Neural crest cell (in vitro differentiated cells): ENCODE measurements at places on chromosomes 1 and 21. TPM values are rescaled to one million over a fixed set of nuclear protein-coding genes. Genes with fewer than 3 reads are reported as not detected.

The LORICRIN gene
- not detected in 2 replicates for total RNA-seq

The COL6A1 gene
- 118 and 120 TPM in 2 replicates for total RNA-seq

The S100A5 gene
- total RNA-seq, result not detected in 2 replicates

The SPATA21 gene
- not detected in 2 replicates for total RNA-seq

The HJV gene
- not detected in 2 replicates for total RNA-seq

The NUP210L gene
- 0.05 TPM in 1 of 2 replicates, not detected in the other for total RNA-seq

The HTR1D gene
- not detected in 2 replicates for total RNA-seq

The TMOD4 gene
- total RNA-seq, result 1.6 and 2.7 TPM in 2 replicates

The GIPC2 gene
- total RNA-seq, result not detected in 2 replicates

DNA sequence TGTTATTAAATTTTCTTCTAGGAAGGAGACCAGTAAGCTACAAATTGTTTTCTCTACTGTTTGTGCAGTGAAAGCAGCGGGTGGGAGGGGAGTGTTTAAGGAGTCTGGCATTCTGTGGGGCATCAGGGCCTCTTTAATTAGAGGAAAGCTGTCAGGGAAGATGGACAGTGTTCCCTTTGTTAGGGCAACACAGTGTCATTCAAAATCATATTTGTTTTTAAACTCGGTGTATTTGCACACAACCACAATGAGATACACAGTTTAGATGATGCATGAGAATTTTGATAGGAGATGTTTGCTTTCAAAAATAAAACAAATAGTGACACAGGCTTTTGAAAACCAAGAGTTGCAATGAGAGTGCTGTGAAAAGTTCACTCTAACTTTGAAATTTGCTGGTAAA is 15.1 kb upstream of the ST6GALNAC3 start:
- DNase-seq, result no peak

GRCh38 chr1:164576291-164577271 is 17.6 kb downstream of the PBX1 start:
- peak; percentile 11 for DNase-seq

DNA sequence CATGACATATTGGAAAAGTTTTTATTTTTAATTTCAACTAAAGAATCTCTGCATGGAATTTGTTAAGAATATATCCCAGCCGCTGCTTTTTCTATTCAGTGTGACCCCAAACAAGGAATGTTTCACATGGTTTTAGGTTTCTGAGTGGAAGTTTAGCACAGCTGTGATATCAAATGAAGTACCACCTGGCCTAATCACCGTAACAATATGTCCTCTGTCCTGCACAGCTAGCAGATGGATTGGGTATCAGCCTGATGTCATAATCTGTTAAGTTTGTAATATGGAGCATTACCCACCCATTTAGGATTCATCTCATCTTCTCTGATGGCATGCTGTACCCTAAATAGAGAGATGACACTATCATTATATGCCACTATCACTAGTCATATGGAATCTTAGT is 963.7 kb upstream of the ADGRL2 start:
- DNase-seq, result no peak

DNA sequence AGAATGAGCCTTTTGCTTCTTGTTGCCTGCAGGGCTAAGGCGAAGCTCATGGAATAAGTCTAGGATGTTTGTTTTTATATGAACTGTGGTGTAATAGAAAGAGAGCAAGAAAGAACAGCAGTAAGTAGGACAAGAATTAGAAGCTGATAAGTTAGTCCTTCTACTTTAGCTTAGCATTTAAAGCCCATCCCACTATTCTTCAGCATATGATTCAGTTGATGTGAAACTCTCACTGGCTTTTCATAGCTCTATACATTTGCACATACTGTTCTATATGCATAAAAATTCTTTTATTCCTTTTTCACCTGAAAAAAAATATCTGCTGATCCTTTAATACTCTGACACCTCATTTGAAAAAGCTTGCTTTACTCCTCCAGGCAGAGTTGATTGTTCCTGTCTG is 712.0 kb downstream of the USP25 start:
- DNase-seq, result no peak

- DNase-seq, result no peak
Measured at GRCh38 chr1:46192171-46192570, 6.1 kb downstream of the POMGNT1 start.

DNA sequence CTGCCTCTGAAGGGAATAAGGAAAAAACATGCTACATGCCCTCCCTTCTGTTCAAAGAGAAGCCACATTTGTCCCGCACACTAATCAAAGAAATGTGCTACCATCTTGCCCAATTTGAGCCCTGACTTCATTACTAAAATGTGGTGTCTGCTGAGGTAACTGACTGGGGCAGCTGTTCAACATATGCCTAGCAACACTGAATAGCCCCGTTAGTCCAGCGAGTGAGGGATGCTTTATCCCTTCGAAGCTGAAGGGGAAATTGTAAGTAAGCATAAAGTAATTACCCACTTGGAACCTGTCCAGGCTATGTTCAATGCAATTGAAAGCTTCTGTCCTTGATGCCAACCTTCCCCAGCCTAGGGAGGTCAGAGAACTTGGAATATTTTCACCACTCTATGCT is 310.6 kb downstream of the SEC16B start:
- no peak for DNase-seq

- no peak for DNase-seq
Measured at GRCh38 chr1:35361638-35362037, 93.1 kb downstream of the ZMYM4 start.

GRCh38 chr1:81470275-81470674 is 330.5 kb upstream of the ADGRL2 start:
- no peak for DNase-seq

DNA sequence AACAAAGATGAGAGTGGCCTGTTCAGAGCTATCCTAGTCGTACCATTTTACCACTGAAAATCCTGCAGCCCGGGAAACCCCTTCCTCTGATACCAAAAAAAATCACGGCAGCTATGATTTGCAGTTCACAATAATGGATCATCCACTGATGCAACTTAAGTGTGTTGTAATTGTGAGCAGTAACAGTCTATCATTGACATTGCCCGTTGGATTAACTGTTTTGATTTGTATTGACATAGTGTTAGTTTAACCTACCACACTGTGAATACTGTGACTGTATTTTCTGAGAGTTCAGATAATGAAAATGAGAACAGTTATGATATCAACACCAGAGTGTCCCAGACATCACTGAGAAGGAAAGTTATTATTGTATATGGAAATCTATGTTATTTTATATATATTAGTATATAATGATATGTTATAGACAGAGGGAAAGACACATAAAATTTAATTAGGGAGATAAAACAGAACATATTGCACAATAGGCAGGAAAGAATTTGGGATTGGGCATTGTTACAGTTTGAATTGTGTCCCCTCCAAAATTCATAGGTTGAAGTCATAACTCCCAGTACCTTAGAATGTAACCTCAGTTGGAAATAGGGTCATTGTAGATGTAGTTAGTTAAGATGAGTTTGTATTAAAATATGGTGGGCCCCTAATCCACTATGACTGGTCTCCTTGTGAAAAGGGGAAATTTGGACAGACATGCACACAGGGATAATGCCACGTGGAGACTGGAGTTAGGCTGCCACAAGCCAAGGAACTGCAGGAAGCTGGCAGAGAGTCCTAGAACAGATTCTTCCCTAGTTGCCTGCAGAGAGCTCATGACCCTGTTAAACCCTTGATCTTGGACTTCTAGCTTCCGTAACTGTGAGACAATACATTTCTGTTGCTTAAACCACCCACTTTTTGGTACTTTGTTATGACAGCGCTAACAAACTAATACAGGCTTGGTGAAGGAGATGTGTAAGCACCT is 54.4 kb downstream of the TLCD4 start:
- no peak for DNase-seq

DNA sequence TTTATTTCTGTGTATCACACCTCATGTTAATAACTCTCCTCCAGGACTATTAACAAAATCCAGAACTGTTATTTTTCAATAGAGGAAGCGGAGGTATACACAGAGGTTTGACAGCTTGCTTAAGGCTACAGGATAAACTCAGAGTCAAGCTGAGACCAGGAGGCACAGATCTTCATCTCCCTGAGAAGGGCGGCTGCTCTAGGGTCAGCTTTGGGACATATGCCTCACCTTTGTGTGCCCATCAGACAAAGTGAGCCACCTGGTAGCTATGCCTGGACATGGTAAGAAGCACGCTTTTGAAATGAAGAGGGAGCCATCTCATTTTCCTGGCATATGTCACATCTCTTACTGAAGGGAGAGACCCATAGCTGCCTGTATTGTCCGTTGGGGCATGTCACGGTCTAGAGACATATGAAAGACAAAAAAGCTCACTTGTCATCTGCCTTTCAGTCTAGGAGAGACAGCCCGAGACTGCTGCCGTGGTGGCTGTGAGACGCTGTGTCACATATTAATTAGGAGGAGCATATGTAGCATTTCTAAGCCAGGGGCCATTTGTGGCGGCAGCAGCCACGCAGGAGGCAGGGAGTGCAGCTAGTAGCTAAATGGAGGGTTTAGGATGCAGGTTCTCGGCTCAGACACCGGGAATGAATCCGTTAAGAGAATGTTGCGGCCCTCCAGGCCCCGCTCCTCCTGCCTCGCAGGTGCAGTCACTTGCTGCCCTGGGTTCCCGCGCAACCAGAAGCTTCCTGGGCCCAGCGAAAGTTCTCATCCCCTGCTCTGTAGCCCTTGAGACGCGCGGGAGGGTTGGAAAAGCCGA is 161.3 kb upstream of the C1orf21 start:
- no peak for DNase-seq

GRCh38 chr1:183163316-183163715 is 22.7 kb upstream of the LAMC2 start:
- DNase-seq, result no peak

DNA sequence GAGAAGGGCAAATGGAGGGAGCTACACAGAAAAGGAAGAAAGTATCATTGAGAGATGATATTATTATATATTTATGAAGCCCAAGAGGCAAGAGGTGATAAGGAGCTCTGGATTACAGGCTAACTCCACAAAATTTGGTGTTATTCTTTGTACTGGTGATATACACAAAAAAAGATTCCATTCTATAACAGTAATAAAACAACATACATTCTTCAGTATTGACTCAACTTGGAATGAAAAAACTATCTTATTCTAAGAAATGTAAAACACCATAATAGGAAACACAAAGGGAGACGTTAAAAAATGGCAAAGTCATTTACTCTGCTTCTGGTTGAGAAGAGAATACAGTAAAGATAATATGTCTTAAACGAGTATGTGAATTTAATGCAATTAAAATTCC is 99.4 kb downstream of the TEX35 start:
- no peak for DNase-seq

- no peak for DNase-seq
Measured at GRCh38 chr21:31064803-31065202, 26.5 kb upstream of the KRTAP19-8 start.

GRCh38 chr1:211089536-211089935 is 44.4 kb downstream of the KCNH1 start:
- no peak for DNase-seq

GRCh38 chr1:89151047-89151446 is 24.8 kb downstream of the GBP7 start:
- DNase-seq, result no peak

DNA sequence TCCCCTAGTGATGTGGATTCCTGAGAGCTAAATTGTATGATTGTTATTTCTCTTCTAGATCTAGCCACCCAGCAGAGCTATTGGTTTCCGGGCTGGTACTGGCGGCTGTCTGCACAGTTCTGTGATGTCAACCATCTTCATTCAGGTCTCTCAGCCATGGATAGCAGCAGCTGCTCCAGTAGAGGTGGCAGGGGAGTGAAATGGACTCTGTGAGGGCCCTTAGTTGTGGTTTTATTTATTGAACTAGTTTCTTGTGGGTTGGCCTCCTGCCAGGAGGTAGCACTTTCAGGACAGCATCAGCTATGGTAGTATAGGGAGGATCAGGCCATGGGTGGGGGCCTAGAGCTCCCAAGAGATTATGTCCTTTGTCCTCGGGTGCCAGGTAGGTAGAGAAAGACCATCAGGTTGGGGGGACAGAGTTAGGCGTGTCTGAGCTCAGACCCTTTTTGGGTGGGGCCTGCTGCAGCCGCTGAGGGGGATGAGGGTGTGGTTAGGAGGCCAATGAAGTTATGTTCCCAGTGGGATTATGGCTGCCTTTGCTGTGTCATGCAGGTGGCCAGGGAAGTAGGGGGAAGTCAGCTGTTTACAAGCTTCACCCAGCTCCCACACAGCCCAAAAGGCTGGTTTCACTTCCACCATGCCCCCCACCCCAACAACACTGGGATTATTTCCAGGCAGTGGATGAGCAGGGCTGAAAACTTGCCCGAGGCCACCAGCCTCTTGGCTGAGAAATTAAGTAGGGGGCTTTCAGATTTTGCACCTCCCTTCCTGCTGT is 55.1 kb upstream of the RGS4 start:
- no peak for DNase-seq

DNA sequence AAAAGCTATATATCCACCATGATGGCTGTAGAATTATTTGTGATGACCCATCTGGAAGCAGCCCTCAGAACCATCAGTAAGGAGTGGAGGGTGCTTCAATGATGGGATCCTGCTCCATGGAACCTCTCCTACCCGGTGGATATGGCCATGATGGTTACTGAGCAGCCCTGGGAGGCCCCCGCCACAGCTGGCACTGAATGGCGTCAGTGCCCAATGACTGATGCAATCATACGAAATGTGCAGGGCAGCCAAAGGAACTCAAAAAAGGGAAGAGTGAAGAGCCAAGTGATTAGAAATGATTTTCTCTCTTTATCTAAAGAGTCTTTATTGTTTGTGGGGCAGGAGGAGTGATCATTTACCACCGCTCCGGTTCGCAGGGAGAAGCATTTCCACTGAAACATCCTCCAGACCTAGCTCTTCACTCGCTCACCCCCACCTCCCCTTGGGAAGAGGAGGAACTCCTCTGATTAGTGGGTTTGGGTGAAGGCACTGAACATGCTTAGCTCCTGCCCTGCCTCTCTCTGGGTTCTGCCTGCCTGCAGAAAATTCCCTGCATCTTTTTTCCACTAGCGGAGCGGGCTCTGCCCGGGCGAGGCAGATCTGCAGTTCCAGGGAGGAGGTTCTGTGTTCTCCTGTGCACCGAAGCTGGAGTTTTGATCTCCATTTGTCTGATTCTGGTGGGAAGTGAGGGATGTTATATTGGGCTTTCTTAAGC is 260.3 kb downstream of the GRIK3 start:
- DNase-seq, result no peak

DNA sequence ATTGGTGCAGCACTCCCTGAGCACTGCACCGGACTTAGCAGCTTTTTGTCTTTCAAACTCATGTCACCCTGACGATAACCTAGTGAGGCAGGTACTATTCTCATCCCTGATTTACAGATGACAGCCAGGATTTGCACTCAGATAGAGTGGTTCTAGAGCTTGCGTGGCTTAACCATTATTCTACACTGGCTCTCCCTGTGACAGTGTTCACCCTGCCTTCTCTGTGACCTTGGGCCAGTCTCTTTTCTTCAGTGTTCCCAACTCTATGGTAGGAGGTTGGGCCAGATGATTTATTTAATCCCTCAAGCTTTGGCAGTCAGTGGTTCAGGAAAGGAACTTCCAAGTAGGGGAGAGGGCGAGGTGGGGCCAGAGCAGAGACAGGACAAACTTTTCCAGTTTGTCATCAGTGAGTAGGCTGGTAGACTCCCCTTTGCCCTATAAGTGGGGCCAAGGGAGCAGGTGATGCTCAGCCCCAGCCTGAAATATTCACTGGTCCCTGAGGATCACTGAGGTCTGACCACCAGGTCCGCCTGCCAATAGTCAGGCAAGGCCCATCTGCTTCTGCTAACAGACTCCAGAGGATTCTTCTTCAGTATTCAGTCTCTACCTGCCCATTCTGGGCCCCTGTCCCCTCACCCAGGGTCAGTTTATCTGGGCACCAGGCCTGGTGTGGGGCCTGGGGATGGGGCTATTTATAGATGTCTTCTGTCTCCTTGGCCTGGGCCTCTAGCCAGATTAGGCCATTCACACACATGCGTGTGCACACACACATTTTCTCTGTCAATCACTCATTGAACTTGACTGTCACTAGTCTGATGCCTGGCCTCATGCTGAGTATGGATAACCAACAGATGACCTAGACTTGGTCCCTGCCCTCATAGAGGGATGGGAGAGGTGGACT is 8.8 kb upstream of the FABP3 start:
- DNase-seq, result no peak
